ENCODE measurements at places on chromosomes 7 and 10.
A peak's percentile ranks its signal among the peaks of the same experiment; 100 is the strongest.

GRCh38 chr7:28348636-28349035, 63.7 kb upstream of the CREB5 start:
- DNase-seq = no peak

- DNase-seq = no peak
Observed at GRCh38 chr7:77866786-77867536, 68.4 kb downstream of the PHTF2 start.

DNA sequence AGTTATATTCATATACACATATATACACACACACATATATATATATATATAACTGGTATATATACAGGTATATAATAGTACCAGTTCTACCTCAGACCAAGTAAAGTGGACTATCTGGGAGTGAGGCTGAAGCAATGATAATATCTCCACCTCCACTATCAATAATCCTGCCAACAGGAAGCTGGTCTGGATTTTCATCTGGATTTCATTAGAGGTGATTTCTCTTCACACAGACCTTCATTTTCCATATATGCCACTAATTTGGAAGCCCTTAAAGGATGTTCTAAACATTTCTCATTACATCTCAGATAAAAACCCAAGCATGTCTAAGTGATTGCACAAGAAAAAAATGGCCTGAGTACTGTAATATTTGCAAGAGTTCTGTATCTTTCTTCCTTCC, 1.7 kb upstream of the SLC35B4 start:
- DNase-seq = no peak

DNA sequence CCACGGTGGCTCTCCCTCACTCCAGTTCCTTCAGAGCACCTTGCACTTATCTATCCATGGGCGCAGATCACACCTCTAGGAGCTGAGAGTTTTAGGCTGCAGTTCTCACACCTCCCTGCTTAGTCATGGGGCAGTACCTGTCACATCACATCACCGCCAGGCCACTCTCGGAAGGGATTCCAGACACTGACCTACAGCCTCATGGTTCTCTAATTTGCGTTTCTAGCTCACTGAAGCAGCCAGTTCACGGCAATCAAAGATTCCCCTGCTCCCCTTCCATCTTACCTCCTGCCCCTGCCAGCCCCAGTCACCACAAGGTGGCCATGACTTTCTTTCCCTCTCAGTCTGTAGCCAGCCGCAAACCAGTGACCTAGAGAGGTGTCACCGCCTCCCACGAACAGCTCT, 34.2 kb downstream of the ADRB1 start:
- DNase-seq = no peak

GRCh38 chr7:159068488-159068811, 76.2 kb downstream of the VIPR2 start:
- peak; percentile 28 for DNase-seq

DNA sequence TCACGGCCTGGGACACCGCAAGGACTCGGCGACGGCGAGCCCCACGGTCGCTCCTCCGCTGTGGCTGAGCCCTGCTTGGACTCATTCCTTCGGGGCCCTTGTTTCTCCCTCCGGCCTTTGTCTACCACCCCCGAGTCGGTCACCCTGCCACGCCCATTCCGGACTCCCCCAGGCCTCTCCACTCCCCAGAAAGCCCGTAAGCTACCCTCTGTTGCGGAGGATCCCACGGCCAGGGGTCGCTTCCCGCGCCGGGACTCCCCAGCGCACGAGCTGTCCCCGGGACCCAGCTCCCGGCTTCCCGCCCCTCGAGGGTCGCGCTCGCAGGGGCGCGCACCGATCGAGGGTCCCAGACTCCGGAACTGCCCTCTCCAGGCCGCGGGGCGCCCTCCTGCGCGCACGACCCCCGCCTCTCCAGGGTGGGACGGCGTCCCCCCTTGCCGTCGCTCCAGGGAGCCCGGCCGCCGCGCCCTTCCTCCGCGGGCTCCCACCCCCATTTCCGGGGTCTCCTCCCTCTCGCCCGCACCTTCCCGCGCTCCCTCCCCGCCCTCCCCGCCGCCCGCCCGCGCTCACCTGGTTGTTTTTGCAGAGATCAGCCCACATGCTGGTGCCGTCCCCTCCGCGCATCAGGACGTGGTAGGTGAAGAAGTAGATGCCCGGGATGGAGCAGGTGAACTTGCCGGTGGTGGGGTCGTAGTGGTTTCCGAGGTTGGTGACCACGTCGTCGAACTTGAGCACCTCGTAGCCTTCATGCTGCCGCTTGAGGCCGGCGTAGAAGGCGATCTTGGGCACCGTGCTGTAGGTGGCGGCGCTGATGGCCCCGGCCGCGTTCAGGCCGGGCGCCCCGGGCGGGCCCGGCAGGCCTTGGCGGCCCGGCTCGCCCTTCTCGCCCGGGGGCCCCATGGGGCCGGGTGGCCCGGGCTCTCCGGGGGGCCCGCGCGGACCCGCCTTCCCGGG, 1.5 kb downstream of the C1QL3 start:
- DNase-seq = peak; percentile 32

DNA sequence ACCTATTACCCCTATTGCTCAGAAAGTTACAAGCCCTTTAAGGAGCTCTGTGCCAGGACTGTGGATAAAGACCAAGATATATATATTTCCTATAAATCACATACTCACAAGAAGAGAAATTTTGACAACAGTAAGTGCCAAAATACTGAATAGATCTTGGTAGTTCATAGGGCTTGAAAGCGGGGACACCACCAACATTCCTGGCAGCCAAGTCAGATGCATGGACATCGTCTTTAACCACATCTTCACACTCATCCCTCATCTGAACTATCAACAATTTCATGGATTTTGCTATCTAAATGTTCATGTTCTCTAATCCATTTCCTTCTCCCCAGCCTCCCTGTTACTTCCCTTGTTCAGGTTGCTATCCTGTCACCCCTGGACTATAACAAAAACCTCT, 67.5 kb upstream of the LRRC17 start:
- DNase-seq = no peak

DNA sequence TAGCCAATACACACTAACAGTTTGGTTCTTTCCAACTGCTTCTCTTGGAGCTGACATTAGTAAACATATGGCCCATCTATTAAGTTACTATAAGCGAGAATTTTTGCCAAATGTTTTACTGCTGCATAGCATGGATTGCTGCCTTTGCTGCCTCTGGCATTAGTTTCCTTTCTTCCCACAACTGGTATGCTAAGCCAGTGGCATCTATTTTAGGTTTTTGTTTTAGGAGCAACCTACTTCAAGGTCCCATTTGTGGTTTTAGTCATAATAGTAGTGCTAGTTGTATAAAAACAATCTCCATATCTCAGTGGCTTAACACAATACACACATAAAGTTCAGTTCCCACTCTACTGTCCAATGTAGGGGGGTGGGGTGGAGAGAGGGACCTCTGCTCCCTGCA, 25.9 kb upstream of the PANK1 start:
- DNase-seq = no peak

DNA sequence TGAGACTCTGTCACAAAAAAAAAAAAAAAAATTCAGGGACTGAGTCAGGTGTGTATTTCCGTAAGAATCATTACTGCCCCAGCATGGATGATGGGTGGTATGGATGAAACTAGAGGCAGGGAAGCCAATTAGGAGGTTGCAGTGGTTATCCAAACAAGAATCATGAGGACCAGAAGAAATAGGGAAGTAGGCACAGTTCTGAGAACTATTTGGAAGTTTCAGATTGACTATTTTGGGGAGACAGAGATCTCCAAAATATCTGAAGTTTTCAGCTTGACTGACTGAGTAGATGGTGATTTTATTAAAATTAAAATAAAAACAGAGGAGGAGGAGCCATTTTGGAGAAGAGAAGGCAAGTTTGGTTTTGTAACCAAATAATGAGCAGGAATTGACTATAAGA, 119.4 kb upstream of the NRBF2 start:
- DNase-seq = no peak

GRCh38 chr7:4775250-4775847, at the start of gene AP5Z1:
Gene AP5Z1, plus strand, starts transcription at chr7:4775623. Its CDS starts 93 bp downstream, at chr7:4775716.
- peak; percentile 97 for DNase-seq

DNA sequence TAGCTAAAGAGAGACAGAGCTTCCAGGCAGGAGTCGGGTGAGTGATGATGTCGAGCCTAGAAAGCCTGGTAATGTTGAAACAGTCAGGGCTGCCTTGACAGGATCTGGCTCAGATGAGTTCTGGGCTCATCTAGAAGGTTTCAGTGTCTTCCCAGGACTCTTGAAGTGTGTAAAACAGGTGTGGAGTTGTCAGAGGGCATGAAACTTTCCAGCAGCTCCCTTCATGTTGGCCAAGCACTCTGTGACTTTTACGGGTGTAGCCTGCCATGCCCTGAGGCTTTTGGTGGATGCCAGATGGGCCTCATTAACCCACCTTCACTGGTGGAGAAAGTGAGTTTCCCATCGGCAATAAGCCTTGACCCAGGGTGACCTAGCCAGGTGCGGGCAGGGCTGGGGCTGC, 66.4 kb upstream of the PDCD4 start:
- DNase-seq = no peak

GRCh38 chr10:127279334-127279774, 83.0 kb upstream of the INSYN2A start:
- no peak for DNase-seq

- DNase-seq = no peak
Observed at GRCh38 chr7:116772926-116773749, 89.2 kb upstream of the CAPZA2 start.

DNA sequence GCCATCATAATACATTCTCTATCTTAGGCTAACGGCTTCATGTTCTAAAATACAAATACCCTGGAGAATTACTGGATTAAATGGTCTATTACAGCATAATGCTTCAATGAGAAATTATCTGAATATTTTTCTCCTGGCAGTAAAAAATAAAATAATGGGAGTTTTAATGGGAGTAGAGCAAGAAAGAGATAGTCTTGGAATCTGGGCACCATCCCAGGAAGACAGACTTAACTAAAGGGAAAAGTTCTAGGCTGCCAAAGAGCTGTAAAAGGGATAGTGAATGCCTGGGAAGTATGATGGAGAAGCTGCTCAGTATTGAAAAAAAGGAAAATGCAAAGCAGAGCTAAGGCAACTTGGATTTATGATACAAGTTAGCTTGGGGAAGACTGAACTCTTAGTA, 12.1 kb upstream of the SYPL1 start:
- DNase-seq = no peak

- DNase-seq = no peak
Observed at GRCh38 chr10:5479481-5480161, 19.7 kb downstream of the CALML5 start.

DNA sequence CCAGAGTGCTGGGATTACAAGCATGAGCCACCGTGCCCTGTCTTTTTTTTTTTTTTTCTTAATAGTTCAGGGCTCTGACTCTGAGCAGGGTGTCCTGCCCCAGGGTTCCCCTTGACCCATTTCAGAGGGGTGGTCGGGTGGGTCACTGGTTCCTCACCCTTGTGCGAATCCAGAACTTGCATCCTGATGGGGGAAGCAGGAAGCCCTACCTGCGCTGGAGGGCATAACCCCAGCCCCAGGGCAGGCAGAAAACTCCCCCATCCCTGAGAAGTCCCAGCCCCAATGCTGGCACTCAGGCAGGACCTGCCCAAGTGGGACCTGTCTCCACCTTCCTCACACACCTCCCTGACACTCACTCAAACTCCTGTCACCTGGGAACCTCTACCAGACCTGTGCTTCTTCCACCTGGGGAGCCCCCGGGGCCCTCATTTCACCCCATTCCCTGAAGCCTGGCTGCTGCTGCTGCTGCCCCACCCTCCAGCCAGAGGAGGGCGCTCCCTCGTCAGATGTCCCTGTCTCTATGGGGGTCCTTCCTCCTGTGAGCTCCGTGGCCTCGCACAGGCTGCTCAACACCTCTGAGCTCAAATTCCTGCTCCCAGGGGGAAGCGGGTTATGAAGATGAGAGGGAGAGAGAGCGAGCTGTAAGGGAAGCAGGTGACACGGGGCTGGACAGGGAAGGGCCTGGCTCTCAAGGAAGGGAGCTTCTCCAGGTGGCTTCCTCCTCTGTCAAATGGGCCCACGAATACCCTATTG, 15.1 kb upstream of the ZNF273 start:
- DNase-seq = peak; percentile 75

DNA sequence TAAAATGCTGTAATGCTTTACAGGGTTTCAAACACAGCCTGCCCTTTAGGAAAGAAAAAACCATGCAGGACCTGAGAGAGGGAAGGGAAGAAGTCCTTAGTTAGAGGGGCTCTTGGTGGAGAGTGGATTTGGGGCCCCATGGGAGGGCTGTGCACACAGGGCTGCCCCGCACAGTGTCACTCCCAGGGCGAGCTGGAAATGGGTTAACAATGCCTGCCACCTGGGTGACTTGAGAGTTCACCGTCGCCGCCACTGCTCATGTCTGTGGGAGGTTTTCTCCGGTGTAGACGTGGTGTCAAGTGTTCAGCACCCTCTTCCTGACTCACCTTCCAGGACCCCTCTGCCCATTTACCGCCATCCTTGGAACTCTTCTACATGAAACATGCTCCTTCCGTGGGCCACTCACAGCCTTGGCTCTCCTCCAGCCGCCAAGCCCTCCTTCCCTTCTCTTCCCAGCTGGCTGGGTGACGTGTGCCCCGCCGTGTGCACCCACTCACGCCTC, 686.4 kb downstream of the SDK1 start:
- DNase-seq = no peak

- DNase-seq = no peak
Observed at GRCh38 chr7:95863623-95864022, 91.3 kb downstream of the DYNC1I1 start.

GRCh38 chr7:97008275-97008917, 3.0 kb downstream of the DLX6 start:
- no peak for DNase-seq

DNA sequence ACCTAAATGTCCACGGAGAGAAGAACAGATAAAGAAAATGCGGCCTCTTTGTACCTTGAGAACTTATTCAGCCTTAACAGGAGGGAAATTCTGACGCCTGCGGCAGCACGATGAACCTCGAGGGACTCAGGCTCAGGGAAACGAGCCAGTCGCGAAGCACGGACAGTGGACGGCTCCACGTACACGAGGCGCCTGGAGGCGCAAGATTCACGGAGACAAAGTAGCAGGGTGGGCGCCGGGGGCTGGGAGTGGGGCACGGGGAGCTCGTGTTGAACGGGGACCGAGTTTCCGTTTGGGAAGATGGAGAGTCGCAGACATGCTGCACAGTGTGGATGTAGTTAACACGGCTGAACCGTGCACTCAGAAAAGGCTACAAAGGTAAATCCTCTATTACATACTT, 13.2 kb upstream of the UTF1 start:
- no peak for DNase-seq

DNA sequence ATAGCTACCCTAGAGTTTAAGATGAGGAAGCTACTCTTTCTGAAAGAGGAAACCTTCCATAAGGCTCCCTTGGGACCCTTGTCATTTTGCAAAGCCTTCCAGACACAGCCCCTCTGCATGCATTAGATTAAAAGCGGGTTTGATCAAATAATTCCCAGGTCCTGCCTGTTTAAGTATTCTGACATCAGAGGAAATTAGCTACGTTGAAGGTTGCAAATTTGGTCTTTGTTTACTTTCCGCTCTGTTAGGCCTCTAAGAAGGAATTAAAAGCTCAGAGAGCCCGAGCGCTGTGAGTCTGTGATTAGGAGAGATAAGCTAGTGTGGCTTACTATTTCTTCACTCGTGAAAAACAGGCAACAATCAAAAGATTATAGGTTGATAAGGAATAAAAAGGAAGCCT, 1.4 kb upstream of the THSD7A start:
- DNase-seq = no peak

GRCh38 chr7:132458729-132459128, 117.5 kb downstream of the PLXNA4 start:
- no peak for DNase-seq

GRCh38 chr7:90919816-90920215, 323.7 kb downstream of the CDK14 start:
- no peak for DNase-seq

Data from activated CD8-positive, alpha-beta T cell treated with anti-CD3 and anti-CD28 coated beads for 36 hours (primary cell).